Skin of body (tissue), 3 donors: ENCODE measurements at places on chromosomes 1 and 21. TPM values are rescaled to one million over a fixed set of nuclear protein-coding genes. Genes with fewer than 3 reads are reported as not detected.

DNA sequence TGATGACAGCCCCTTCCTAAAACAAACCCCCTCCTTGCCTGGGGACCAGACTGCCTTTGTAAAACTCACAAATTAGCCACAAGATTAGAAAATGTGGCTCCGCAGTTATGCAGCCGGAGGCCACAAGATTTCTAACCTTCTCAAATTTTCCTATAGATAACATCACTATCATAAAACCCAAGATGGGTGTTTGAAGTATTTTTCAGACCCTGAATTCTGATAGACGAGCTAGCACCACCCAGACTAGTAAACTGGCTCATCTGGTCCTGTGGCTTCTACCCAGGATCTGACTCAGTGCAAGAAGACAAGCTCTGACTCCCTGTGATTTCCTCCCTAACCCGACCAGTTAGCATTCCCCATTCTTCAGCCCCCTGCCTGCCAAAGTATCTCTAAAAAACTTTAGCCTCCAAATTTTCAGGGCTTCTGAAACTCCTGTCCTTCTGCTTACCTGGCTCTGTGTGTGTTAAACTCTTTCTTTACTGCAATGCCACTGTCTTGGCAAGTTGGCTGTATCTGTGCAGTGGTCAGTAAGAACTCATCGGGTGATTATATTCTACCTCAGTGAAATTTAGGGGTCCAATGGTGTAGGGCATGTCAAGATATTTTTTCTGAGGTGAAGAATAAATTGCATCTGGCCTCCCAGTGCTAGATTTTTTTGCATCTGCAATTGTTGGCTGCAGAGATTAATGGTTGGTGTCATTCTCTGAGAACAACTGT lies 102.1 kb downstream of the S1PR1 start:
- no peak for DNase-seq

DNA sequence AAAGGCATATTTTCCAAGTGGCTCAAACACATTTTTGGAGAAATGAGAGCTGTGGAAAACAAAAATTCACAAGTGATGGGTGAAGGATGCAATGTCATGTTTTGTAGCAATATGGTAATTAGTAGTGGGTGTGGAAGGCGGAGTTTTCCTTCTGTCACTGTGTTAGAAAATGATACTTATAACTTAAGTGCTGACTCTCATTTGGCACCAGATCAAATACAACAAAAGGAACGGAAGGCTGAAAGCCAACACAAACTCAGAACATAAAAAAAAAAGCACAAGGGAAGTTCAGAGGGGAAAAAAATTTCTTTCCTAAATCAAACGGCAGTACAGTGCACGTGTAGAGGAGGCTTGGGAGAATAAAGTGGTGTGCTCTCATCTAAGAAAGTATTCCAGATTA lies at the start of gene TNFSF18:
Gene TNFSF18 (minus strand): TSS at position 77 of the 400 bp plus-strand sequence. CDS start 45 bp downstream, at position 32.
- peak; percentile 50 for DNase-seq

- DNase-seq: no peak
Measured at GRCh38 chr1:112581586-112582192, 37.3 kb downstream of the ST7L start.

A3GALT2 gene
- not detected for total RNA-seq

DNA sequence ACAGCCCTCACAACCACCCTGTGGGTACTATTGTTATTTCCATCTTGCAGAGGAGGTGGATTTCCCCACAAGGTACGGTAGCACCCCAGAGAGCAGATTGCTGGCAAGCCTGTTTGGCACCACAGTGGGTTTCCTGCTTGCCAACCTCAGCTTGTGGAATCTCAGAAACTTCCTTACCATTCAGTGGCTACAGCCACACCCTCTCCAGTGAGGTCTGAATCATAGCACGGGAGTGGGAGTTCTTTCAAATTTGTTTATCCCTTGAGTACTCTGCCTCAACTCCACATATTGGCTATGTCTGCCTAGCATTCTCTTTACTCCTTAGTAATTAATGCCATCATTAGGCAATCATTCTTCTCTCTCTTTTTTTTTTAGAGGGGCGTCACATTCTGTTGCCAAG lies 162.1 kb downstream of the PTPRU start:
- no peak for DNase-seq

- DNase-seq: peak; percentile 50
Measured at GRCh38 chr1:160070243-160071163, 543 bp upstream of the KCNJ10 start.

- DNase-seq: no peak
Measured at GRCh38 chr1:23751050-23751814, 8.0 kb downstream of the ELOA start.

FOXD3 gene
- 1.9 TPM for total RNA-seq

ZNF695 gene
- 1.7 TPM for total RNA-seq

DNA sequence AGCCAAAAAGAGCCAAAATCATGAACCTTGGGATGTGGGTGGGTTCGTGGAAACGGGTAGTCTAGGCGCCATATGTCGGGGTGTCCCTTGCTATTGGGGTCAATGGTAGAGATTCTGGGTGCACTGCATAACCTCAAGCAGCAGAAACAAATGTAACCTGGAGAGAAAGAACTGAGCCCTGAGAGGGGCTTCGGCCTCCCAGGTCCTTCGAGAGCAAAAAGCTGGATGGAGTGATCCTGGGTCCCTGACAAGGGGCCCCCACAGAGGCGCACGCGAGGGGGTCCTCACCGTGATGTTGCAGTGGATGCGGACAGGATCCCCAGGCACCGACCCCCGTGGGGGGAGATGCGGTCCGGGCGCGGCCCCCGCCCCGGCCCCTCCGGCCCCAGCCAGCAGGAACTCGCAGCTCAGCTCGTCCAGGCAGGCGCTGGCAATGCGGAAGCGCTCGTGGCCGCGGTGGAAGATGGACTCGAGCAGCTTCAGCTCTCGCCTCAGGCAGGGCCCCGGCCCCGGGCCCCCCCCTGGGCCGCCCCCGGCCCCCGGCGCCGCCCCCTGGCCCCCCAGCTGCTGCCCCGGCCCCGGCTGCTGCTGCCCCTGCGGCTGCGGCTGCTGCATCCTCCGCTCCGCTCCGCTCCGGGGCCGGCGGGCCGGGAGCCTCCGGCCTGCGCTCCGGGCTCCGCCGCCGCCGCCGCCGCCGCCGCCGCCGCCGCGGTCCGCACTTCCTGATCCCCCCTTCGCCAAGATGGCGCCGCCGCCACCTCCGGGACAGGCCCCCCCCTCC lies at the start of gene UBE2Q1:
Gene UBE2Q1 (minus strand): TSS at position 724 of the 781 bp plus-strand sequence. CDS start 109 bp downstream, at position 615.
- DNase-seq: no peak

OR14I1 gene
- not detected for total RNA-seq

TCHH gene
- total RNA-seq: 315 TPM

OR2L3 gene
- not detected for total RNA-seq

DNA sequence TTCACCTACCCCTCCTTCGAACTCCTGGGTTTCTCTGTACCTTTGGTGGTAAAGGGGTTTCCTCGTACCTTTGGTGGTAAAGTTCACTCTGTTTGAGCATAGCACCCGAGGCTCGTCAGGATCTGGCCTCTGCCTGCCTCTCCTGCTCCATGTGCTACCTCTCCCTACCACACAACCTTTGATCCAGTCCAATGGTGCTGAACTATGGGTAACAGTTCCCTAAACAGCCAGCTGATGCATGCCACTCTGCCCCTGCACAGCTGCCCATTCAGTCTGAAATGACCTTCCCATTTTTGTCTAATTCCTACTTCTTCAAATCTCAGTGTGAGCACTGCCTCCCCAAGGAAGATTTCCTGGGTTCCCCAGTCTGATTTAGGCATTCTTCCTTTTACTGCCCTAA lies 14.0 kb downstream of the OVAAL start:
- no peak for DNase-seq

DAB1 gene
- 1.4 TPM for total RNA-seq

STYXL2 gene
- 12.5 TPM for total RNA-seq

- no peak for DNase-seq
Measured at GRCh38 chr1:37480125-37480466, 5.7 kb downstream of the ZC3H12A start.

SUSD4 gene
- 12.9 TPM for total RNA-seq
